ENCODE measurements at places on chromosomes 11 and 22.

DNA sequence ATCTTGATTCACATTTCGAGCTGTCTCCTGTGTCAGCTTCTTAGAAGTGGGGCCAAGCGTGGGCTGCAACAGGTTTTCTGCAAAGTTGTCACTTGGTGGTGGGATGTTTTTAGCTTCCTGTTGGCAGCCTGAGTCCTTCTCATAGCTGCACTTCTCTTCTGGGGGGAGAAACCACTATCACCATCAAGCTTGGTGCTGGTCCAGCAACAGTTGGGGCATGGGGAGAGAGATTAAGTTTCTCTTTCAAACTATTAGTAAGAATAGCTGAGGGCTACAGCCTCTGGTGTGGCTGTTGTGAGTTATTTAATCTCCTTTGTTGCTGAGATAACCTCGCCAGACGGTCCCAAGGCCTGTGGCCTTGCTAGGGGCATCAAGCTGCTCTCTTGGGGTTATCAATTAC, 123.3 kb upstream of the CRYBB3 start:
- no peak for DNase-seq

- DNase-seq, result no peak
These were observed 3.1 kb downstream of the MRGPRX1 start for GRCh38 chr11:18936002-18936673.

GRCh38 chr22:40547729-40548143, 88.8 kb downstream of the MRTFA start:
- no peak for DNase-seq

DNA sequence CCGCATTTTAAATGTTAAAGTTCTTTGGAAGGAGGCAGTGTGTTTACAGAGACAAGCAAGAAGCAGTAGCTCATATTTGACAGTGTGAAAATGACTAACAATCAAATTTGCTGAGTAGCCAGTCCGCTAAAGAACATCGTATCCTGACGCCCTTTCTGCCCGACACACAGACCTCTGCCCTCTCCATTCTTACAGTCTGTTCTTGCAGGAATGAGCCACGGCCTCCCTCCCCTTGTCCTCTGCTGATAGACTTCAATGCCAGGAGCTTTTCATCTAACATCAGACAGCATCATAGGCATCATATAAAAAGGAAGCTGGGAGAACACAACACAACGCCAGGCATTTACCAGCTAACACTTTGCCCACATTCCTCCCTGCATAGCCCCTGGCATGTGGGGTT, 486.0 kb downstream of the OPCML start:
- no peak for DNase-seq

DNA sequence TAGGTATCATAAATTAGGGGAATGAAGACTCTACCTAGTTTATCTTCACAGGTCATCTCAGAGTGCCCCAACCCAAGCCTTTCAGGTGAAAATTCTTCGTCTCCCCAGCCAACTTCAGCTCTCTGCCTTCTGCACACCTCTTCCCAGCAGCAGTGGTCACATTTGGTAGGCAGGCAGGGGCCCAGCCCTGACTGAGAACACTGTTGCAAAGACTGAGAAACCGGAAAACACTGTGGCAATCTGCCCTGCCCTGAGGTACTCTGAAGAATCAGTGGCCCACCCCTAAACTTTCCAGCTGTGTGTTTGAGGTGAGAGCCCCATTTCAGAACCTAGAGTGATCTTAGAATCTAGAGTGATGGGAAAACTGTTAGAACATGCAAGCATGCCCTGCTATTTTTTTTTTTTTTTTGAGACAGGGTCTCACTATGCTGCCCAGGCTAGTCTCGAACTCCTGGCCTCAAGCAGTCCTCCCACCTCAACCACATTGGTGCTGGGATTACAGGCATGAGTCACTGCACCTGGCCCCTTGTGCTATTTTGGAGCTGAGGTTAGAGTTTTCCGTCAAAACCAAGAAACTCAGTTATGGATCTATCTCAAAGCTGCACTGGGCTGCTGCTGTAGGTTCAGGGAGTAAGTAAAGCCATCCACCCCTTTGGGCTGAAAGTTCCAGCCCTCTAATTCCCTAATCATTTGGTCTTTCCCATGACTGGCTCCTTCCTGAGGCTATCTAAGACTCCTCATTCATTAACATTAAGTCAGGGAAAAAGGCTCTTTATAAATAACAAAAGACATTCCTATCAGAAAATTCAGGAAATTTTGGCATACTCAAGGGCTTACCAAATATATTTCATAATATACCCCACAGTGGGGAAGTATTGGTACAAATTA, 1.7 kb upstream of the LDHA start:
- no peak for DNase-seq

- DNase-seq, result no peak
These were observed 35.5 kb downstream of the MSANTD4 start for GRCh38 chr11:105986554-105986953.

GRCh38 chr22:48781391-48781790, 1046.3 kb downstream of the BRD1 start:
- no peak for DNase-seq

DNA sequence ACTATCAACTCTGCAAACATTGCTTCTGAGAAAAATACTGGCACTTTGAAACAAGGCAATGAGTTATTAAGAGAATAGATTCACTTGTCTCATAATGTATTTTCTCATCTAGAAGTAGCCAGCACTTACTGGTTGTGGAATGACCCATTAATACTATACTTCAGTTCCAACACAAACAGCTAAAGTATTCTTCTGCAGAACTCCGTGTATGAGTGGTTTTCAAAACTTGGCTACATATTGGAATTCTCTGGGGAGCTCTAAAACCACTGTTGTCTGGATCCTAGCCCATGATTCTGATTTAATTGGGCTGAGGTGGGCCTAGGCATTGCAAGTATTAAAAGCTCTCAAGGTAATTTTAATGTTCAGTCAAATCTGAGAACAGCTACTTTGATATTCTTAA, 1416.4 kb upstream of the RAG2 start:
- peak; percentile 1 for DNase-seq

DNA sequence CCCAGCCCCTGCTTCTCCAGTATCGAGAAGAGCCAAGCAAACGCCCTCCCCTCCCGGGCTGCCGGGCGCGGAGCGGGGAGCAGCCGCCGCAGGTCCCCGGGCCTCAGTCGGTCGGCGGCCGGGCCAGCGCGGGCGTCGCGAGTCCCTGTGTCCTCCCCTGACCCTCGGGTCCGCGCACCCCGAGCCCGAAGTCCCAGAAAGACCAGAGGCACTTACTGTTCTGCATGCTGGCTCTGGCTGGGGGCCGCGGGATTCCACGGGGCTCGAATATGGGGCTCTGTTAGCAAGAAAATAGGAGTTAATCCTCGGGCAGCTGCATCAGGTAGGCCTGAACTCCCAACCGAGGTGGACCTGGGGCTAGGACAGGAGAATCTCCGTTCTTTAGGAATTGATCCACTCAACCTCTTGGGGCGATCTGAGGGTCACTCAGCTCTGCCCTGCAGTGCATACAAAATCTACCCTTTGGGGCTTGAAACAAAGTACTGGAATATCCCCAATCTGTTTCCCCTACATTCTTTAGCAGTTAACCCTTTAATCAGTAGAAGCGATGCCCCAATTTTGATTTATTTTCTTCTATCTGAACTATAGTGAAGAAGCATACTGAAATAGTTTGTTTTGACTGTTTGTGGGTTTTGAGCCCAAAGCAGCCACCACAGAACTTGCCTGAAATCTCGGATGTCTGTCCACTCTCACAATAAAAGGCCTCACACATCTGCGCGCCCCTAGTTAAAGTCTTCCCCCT, 4.8 kb downstream of the PAX6 start:
- DNase-seq, result no peak

DNA sequence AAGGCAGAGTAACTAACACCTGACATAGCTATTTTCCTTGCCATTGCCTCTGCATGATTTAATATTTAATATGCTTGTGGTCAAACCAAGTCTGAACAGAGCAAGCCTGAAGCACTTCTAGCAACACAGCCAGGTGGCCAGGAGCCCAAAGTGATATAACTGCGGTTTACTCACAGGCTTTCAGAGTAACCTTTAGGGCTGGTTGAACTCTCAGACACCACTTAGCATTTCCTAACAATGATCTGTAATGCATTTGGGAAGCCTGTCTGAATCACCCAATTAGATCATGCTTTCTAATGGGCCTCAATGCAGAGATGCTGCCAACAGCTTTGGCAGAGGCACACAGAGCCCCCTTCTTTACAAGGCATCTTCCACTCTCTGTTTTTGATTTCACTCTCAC, 96.1 kb downstream of the FDX1 start:
- DNase-seq, result no peak

- DNase-seq, result no peak
These were observed 181.5 kb downstream of the MAML2 start for GRCh38 chr11:96161307-96162089.

- DNase-seq, result no peak
These were observed 5.9 kb downstream of the SCGB1D1 start for GRCh38 chr11:62195945-62196344.

DNA sequence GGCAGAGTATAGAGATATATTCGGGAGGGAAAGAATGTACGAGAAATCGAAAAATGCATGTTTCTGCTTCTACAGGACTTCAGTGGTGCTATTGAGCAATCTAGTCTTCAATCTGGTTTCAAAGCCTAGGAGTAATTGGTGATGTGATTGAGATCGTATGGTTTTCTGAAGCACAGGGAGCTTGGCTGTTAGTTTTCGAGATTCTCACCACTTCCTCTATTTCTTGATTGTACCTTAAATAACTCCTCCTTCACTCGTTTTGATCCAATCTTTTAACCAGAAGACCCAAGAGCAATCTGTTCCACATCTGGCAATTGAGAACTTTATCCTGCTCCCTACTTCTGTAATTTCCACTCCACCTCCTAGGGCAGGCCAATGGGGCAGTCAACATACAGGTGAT, 518 bp downstream of the CCDC179 start:
- no peak for DNase-seq

- no peak for DNase-seq
These were observed 20.8 kb downstream of the RSPH14 start for GRCh38 chr22:23121000-23121421.

DNA sequence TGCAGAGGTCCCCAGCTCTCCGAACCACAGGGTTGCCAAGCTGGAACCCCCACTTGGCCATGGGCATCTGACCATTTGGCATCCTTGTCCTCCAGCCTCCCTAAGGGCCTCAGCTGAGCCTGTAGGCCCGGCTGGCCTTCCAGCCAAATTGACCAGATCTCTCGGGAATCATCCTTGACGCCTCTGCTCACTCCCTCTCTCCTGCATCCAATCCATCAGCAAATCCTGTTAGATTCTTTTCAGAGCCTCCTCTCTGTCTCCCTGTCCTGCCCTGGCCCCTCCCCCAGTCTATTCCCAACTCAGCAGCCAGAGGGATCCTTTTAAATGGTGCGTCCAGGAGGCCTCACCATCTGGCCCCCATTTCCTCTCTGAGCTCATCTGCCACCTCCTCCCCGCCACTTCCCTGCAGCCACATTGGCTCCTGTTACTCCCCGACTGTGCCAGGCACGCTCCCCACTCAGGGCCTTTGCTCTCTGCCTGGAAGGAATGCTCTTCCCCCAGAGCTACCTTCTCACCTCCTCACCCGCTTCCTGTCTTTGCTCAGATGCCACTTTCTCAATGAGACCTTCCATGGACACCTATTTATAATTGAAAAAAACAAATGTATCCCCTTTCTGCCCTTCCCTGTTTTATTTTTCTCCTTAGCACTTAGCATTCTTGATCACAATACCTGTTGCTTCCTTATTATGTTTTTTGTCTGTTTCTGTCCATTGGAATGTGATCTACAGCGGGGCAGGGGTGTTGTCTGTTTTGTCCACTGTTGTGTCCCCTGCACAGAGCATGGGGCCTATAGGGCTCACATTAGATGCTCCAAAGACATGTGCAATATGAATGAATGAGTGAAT, 78.1 kb downstream of the NFAM1 start:
- DNase-seq, result no peak

DNA sequence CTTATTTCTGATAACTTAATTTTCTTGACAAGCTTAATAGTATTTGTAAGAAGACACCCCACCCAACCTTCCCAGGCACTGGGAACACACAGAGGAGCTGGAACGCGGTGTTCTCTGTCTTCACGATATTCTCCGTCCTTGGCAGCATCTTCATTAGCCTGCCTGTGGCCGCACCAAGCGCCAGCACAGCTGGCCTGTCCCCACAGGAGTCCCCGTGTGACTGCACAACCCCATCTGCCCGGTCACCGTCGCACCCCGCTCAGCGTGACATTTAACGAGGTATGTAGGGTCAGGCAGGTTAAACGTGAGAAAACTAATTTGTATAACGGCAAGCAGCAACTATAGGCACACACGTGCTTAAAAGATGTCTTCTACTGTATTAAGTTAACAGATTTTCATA, 293.3 kb downstream of the BRD1 start:
- DNase-seq, result no peak

- DNase-seq, result no peak
These were observed 12.6 kb downstream of the IL10RA start for GRCh38 chr11:117998664-117999353.

DNA sequence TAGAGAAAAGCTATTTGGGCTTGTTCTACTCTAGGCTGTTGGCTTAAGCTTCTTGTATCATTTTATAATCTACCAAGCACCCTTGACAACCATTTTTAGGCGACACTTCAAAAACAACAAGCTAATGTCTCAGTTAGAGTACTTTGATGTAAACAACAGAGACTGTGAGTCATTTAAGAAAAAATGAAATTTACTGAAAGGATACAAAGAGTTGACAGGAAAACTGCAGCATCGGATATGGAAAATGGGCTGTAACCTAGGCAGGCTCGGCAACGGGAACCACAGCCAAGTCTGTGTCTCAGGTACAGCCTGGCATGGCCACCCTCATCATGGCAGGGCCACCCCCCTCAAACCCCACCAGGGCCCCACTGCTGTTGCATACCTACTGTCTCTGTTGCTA, 4.4 kb upstream of the RNF169 start:
- DNase-seq, result peak; percentile 68

DNA sequence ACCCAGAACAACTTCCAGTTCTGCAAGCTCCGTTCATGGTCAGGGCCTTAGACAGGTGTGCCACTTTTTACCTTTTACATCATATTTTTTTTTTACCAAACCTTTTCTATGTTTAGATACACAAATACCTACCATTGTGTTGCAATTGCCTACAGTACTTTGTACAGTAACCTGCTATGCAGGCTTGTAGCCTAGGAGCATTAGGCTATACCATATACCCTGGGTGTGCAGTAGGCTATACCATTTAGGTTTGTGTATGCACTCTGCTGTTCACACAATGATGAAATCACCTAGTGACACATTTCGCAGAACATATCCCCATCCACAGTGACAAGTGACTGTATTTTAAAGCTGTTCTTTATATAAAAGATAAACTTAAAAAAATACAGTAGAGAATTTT, 29.6 kb downstream of the APIP start:
- no peak for DNase-seq

GRCh38 chr11:123682696-123683410, 28.4 kb upstream of the SCN3B start:
- DNase-seq, result no peak

Data from dermis microvascular lymphatic vessel endothelial cell (primary cell).